Stimulated activated CD4-positive, alpha-beta T cell treated with anti-CD3 and anti-CD28 coated beads, Interleukin-1b, Interleukin-23, amount 100 ng/mL, for 4 hours (primary cell): ENCODE measurements at places on chromosomes 2 and 18.

DNA sequence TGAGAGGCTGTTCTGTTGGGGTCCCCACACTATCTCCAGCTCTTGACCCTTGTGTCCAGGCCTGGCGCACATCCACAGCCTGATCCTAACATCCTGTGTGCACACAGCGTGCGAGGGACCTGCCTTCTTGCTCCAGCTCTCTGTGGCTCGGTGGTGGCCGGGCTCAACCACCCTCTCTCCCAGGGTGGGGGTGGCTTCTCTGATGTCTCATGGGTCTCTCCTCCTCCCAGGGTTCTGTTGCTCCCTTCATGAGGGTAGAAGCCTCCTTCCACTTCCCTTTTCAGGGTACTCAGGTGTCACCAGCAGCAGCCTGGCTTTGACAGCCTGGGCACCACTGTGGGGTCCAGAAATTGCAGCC, 196.9 kb upstream of the RAB6C start:
- no peak for DNase-seq

DNA sequence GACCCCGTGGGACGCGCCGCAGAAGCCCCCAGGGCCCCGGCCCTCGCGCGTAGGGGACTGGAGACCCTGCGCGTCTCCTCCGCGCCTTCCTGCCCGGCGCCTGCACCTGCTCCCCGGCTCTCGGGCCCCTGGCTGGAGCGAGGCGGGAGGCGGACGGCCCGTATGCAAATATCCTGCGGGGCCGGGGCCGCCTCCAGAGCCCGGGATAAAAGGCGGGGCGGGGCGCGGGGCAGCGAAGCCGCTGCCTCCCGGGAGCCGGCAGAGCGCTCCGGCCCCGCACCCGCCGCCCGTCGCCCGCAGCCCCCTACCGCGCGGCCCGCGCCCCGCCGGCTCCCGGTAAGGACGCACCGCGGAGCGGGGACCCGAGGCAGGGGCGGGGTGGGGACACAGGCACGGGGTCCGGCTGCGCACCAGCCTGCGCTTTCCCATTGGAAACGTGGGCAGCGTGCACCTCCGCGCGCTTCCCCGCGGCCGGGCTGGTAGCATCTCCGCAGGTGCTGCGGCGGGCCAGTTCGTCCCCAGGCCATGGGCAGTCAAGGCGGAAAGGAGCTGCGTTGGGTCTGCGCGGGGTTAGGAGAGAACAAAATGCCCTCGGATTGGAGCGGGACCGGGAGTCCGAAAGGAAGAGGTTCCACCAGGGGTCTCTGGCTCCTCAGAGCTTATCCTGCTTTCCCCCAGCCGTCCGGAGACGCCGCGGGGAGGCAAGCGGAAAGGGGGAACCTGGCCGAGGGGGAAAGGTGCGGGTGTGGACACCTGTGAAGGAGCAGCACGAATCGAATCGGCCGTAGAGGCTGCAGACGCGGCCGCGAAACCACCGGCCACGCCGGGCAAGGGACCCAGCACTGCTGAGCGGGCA, at the start of gene ATP6V1C2:
Gene ATP6V1C2 (plus strand): TSS at position 235 of the 856 bp plus-strand sequence. CDS start 1,220 bp downstream, outside the sequence.
- no peak for DNase-seq

- no peak for DNase-seq
These were observed 183.5 kb upstream of the OSR1 start for GRCh38 chr2:19541884-19542283.

DNA sequence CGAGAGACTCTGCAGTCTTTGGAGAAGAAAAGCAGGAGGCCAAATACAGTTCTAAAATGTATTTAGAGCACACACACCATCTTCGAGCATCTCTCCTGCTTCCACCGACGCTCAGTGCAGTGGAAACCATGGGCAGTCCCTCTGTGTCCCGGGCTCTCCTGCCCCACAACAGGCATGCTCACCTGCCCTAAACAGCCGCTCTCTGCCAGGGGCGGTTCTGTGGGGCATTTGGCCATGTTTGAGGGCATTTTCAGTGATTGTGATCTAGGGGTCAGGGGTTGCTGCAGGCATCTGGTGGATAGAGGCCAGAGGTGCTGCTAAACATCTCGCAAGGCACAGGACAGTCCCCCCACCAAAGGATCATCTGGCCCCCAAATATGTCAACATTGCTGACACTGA, 55.8 kb downstream of the EMX1 start:
- DNase-seq = no peak

DNA sequence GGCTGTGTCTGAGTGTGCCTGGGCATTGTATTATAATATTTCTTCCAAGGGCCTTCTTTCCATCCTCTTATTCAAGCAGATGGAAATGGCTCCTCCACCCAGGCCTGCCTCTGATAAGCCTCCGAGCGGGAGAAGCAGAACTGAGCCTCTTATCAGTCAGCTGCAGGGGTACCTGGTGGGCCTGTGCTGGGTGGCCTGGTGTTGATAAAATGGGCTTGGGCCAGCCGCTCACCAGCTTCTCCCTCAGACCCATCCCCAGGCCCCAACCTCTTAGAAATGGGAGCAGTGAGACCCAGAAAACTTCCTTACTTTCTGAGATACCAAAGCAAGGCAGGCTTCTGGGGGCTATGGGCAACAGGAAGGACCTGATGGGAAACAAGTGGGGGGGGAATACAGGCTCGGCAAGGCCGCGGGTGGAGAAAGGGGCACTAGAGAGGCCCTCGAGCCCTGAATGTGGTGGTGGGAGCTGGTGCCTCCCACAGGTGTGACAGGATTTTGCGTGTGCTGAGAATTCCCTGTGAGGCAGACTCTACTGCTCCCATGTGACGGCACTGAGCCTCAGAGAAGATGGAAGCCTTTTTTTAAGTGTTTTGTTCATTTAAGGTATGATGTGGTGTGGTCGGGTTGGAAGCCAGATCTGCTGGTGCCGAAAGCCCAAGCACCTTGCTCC, 18.3 kb downstream of the GYPC start:
- no peak for DNase-seq

- no peak for DNase-seq
These were observed 5.8 kb downstream of the FZD7 start for GRCh38 chr2:202039278-202040078.

DNA sequence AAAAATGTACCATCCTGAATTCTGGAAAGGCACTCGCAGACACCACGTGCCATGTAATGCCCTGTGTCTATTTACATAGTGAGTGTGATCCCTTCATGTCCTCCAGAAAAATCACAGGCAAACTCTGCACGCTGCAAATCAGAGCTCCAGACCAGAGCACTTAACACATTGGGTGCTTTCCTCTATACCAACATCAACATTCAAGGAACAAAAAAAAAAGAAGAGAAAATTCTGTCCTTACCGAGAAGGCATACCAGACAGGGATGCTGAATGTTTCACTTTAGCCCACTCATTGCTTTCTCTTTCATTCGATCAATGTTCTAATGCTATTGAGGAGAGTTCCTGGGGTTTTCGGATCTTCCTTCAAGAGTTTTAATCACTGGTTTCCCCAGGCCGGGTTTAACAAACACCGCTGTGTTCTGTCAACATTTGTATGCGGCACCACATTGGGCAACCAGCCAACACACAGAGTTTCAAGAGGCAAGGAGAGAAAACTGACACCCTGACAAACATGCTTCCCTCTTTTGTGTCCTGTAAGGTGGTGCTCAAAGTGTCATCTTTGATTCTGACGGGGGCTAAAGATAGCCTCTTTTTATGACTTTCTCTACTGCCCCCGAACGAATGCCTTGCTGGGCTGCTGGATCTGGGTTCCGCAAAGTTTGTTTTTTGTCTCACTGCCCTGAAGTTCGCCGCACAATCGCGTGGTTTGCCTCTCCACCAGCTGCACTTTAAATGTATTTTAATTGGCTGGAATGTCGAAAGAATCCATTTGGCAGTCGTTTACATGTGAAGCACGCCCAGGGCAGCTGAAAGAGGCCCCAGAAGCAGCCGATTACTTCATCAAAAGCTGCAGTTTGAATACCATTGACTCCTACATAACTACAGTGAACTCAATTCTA, 106.4 kb upstream of the NCKAP5 start:
- DNase-seq = no peak

GRCh38 chr2:69773206-69773605, 31.3 kb downstream of the ANXA4 start:
- no peak for DNase-seq

GRCh38 chr2:216362730-216363129, 9.6 kb downstream of the MARCHF4 start:
- DNase-seq = no peak

- no peak for DNase-seq
These were observed 186.4 kb downstream of the RNF152 start for GRCh38 chr18:61706276-61706915.
